ENCODE measurements at places on chromosomes 13 and 19.

GRCh38 chr13:43411741-43412140 lies 375.0 kb downstream of the ENOX1 start:
- no peak for DNase-seq

GRCh38 chr13:102311419-102311796 lies 90.4 kb downstream of the FGF14 start:
- DNase-seq = no peak

DNA sequence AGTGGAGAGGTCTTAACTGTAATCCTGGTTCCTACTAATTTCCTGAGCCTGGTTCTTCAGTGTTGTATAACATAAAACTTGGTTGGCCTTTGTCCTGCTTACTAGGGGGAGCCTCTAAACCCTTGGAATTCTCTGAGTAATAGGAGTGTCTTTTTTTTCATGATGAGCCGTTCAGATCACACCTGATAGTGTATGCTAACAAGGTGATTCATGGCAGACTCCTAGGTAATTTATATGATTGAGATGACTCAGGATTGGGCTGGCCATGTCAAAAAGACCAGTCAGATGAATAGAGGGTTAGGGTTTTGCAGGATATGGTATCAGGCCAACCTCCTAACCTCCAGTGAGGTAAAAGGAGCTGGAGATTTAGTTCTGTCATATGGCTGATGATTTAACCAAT lies 135.8 kb upstream of the KLF12 start:
- no peak for DNase-seq

DNA sequence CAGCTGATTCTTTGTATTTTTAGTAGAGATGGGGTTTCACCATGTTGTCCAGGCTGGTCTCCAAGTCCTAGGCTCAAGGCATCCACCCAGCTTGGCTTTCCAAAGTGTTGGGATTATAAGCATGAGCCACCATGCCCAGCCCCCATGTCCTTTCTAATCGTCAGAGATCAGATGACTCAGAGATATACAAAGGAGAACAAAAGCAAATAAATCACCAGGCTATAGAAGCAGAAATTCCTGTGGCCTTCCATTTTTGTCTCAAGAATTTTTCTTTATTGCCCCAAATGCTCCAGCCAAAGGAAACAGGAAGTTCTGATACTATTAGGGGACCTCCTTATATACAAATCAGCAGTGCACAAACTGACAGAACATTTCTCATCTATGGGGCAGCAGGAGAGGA lies 207.8 kb downstream of the RFC3 start:
- peak; percentile 69 for DNase-seq

DNA sequence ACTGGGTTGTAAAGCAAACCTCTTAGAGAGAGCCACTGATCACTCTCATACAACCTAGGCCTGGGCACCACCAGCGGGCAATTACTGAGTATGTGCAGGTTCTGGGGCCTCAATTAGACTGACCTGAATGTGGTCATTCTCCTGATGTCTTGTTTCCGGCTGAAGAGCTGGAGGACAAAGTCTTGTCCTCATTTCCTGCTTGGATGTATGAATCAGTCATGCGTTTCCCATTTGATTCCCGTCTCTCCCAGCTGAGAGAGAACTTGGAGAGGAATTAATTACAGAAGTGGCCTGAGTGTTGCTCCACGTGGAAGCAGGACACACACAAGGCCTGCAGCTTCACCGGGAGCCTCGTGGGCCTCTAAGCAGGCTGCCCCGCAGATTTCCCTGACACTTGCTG lies 799.3 kb upstream of the ARGLU1 start:
- DNase-seq = peak; percentile 35

DNA sequence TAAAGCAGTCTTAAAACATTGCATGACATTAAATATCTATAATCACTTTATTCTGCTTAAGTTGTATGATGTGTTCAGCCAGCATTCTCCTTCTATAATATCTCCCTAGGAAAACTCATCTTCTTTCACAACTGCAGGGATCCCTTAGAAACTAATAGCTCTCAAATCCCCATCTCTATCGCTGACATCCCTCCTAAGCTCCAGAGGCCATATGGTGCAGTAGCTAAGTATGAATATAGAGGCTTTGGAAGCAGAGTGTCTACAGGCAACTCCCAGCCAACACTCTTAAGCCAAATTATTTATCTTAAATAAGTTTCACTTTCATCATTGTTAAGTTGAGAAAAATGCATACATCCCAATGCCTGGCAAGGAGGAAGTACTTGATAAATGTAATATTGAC lies 349.5 kb upstream of the MIR17HG start:
- no peak for DNase-seq

- peak; percentile 27 for DNase-seq
Measured at GRCh38 chr13:92896842-92897241, 329.8 kb upstream of the GPC6 start.

GRCh38 chr13:63107179-63107943 lies 1691.7 kb upstream of the PCDH20 start:
- DNase-seq = peak; percentile 29

GRCh38 chr13:75798353-75799255 lies 162.5 kb downstream of the LMO7 start:
- DNase-seq = peak; percentile 79

DNA sequence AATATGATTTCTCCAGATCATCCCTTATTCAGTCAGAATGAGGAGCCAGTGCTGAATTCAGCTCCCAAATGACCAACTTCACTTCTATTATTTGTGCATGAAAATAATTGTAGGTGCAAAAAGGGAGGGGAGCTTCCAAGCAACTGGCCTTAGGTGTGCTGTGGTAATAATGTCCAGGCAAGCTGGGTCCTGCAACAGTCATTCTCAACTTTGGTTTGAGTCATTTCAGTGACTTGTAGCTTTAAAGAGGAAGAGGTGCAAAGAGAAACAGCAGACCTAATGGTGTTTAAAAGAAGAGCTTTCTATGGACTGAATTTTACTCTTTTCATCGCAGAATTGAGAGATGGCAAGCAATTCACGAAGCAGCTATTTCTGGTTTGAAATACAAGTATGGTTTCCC lies 29.2 kb upstream of the FGF9 start:
- no peak for DNase-seq

GRCh38 chr13:73721571-73721970 lies 412.6 kb downstream of the KLF12 start:
- no peak for DNase-seq

DNA sequence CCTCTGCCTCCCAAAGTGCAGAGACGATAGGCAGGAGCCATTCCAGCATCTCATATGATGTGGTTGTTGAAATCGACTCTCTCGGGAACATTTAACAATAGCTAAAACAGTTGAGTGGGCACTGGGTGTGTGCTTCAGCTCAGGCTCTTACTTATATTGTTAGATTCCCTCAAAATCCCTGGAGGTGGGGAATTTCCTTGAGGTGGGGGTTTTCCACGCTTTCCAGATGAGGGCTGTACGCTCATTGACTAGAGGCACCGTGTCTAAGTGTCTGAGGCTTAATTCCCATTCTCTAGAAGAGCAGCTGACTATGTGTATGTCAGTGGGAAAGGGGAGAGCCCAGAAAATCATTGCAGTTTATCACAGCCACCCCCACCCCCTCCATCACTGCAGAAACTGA lies 10.8 kb upstream of the GRAMD1A start:
- no peak for DNase-seq

GRCh38 chr19:57583104-57583520 lies 833 bp upstream of the ZIK1 start:
- no peak for DNase-seq

GRCh38 chr19:19627621-19628500 lies at the start of gene LPAR2:
TSS of gene LPAR2 (minus strand) at chr19:19628220. CDS start at chr19:19627275, 945 bp downstream.
- DNase-seq = no peak

- DNase-seq = no peak
Measured at GRCh38 chr13:73365252-73365651, 306.4 kb downstream of the KLF5 start.

- no peak for DNase-seq
Measured at GRCh38 chr13:76741624-76742023, 144.6 kb downstream of the KCTD12 start.

DNA sequence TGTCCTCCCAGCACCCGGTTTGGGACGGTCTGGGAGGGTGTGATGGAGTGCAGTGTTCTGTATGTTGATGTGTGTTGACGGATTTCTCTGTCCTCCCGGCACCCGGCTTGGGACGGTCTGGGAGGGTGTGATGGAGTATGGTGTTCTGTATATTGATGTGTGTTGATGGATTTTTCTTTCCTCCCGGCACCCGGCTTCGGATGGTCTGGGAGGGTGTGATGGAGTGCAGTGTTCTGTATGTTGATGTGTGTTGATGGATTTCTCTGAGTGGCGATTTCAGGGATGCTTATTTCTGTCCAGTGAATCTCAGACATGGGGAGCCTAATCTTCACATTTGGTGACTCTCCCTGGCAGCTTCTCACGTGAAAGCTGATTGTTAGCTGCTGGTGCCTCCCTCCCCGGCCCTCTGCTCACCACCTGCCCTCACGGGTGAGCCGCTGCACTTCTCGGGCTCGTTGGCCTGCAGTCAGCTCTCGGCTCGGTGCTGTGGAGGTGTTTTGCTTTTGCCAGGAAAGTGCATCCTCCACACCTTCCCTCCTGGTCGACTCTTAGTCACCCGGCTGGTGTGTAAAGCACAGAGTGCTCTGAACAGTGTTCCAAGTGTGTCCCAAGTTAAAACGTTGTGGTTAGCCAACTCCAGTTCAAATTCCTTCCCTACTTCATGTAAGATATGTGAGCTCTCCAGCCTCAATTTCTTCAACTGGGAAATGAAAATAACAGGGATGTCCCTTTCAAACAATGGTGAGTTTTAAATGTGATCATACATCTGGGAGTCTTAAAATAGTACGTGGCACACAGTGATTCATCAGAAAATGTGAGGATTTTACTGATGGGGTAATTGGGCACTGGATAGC lies 54.6 kb downstream of the ATP11A start:
- DNase-seq = peak; percentile 57

DNA sequence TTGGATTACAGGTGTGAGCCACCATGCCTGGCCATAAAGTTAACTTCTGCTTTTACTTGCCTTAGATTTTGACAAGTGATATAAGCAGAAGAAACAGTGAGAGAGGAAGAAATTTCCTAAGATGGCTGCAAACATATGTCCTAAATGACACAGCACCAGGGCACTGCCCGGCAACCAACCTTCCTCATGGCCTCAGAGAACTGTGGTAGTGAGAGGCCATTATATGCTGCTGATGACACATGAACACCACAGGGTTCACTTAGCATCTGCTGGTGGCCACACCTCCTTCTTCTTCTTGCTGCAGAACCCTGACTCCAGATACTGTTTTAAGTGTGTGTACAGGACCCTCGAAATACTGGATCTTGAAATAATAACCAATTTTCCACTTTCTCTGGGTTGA lies 88.2 kb downstream of the KCTD12 start:
- peak; percentile 18 for DNase-seq

DNA sequence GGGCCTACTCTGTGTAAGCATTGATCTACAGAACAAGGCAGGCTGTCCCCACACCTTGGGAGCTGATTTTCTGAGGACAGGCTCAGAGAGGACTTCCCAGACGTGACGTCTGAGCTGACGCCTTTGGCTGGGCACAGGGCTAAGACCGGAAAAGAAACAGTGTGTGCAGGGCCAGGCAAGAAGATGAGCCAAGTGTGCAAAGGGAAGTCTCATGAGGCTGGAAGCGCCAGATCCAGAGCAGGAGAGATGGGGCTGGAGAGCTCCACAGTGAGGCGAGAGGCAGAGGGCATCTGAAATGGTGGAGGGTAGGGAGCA lies 12.7 kb downstream of the IGLON5 start:
- peak; percentile 34 for DNase-seq

- peak; percentile 62 for DNase-seq
Measured at GRCh38 chr13:67148161-67148571, 82.0 kb downstream of the PCDH9 start.

DNA sequence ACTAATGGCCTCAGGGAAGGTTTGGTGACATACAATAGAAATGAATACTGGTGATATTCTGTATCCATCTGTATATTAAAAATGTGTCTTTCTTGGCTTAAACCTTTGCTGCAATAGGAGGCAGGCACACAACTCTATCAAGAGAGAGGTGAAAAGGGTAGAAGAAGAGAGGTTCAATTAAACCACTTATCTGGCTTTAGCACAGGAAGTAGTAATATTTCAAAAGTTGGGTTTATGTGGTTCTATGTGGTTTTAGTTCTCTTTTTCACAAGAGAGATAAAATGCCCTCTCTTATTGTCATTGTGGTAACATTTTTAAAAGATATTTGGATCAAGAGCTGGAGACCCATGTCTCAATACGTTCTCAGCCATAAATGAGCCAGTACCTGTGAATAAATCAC lies 146.2 kb upstream of the FNDC3A start:
- no peak for DNase-seq

DNA sequence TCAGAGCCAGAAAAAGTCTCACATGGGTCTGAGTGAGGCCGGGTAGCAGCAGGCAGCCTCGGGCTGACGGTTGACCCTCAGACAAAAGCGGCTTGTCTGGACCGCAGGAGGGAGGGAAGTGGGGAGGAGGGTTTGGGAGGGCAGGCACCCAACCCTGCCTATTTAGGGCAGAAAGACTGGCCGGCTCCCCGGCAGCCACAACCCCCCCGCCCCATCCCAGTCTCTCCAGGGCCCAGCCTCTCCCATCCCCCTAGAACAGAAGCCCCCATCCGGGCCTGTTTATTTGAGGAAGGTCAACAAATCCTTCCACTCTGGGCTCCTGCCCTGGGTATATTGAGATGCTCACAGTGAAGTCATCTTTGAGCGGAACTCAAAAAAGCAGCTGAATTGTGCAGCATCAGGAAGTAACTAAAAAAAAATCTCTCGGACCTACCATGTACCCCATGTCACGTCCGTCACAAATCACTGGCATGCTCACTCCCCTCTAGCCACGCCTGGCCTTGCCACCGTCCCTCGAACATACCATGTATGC lies 6.3 kb downstream of the DACT3 start:
- no peak for DNase-seq

GRCh38 chr19:34359954-34360315 lies 5.1 kb upstream of the GPI start:
- no peak for DNase-seq

DNA sequence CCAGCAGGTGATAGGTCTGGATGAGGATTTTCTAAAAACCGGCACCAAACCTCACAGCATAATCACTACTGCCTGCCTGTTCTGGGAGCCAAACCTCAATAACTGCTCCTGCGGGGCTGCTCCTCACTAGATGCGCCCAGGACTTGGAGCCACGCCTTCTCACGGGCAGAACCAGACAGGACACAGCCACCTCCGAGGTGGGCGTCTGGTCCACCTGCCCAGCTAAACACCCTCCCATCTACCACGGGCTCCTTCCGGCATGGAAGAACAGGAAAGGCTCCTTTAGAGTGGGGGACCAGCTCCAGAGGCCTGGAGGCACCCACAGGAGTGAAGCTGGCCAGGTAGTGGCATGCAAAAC lies 73.5 kb downstream of the PEPD start:
- no peak for DNase-seq

DNA sequence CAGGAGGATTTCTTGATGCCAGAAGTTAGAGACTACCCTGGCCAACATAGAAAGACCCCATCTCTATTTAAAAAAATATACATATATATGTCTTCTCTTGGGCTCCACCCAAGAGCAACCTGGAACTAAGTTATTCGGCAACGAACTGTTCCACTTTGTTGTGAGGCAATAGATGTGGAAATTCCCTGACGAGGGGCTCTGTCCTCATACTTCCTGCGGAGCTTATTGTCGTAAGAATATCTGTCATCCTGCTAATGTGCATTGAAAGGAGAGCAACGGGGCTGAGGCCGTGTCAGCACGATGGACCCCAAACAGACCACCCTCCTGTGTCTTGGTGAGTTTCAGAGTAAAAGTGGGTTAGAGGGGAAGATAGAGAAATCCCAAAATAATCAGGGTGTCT lies at the start of gene FCAR:
FCAR (plus strand) TSS at position 246 of the 400 bp plus-strand sequence; CDS start at position 301, 55 bp downstream.
- DNase-seq = no peak
